ENCODE measurements at places on chromosomes 5 and 9.

DNA sequence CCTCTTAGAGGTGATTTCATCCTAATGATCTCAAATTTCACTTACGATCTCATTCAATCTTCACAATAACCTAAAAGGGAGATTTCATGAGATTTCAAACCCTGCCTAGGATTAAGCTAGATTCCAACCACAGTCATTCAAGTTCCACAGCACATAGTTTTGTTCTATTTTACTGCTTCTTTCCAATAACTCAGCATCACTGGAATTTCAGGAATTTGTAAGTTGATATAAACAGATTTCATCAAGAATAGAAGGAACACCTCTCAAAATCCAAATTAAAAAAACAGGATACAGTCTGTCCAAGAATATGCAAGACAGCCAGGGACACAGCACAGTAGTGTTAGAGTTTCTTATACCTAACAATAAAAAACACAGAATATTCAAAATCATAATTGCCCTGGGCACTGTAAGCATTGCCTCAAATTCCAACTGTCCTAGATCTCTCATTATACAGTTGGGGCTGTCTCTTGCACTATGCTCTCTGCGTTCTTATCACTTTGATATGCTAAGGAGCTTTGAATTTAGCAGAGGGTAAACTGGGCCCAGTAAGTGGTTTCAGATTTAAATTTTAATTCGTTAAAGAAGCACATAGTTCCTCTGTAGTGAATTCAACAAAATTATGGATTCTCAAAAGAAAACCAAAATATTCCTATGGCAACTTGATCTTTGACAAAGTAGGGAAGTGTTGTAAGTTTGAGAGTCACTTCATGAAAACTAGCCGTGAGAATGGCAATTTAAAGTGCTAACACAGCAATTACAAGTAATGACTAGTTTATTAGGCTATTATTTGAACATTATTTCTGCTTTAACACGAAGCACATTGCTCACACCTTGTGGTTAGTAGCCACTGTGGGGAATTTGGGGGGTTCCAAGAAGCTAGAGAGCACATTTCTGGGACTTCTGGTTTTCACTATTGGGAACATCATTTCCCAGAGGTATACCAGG lies 478.6 kb upstream of the C9orf72 start:
- DNase-seq = no peak

DNA sequence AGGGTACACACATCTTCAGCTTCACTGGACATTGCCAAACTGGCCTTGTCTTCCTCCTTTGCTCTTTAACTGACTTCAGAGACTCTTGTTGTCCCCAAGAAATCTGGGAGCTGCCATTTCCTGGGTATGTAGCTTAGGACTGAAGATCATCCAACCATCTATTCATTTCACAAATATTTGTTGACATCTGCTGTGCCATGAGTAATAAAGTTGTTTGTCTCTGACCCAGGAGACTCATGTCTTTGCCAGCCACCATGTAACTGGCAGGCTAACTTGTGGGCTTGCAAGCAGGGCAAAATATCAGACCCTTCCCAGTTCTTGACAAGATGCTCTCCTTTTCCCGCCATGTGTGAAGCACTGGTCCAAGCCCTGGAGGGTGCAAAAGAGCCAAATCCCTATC lies 17.1 kb upstream of the TOR1B start:
- no peak for DNase-seq

- DNase-seq = no peak
Observed at GRCh38 chr9:108579757-108580439, 275.9 kb downstream of the ACTL7B start.

- DNase-seq = no peak
Observed at GRCh38 chr9:12631866-12632265, 61.3 kb upstream of the TYRP1 start.

DNA sequence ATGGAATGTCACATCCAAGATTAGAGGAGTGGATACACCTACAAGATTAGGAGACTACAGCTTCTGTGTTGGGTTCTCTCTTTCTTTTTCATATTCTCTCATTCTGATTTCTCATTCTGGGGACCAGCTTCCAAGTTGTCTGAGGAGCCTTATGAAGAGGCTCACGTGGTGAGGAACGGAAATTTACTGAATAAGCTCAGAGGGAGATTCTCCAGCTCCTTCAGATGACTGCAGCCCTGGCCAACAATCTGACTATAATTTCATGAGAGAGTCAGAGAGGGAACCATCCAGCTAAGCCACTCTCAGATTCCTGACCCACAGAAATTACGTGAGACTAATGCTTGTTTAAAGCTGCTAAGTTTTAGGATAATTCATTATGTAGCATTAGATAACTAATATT lies 27.1 kb upstream of the TENT2 start:
- no peak for DNase-seq
